HCT116 (cell line): ENCODE measurements at places on chromosomes 1 and 21. TPM values are rescaled to one million over a fixed set of nuclear protein-coding genes. Genes with fewer than 3 reads are reported as not detected.

DNA sequence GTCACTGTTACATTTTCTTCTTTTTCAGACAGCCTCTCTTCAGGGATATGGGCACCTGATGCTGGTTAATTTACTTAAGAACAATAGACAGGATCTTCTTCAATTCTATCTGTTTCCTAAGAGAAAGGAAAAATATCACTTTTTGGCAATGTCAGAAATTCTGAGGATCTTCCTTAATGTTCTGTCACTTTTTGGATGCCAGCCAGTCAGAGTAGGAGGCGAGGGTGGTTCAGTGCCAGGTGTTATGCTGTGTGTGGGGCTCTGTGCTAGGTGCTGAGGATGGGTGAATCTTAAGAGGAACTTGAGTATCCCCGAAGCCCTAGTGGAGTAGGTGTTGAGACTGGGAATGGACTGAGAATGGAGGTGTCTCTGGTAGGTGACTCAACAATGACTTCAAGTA is 133.5 kb downstream of the UCK2 start:
- DNase-seq: no peak

DNA sequence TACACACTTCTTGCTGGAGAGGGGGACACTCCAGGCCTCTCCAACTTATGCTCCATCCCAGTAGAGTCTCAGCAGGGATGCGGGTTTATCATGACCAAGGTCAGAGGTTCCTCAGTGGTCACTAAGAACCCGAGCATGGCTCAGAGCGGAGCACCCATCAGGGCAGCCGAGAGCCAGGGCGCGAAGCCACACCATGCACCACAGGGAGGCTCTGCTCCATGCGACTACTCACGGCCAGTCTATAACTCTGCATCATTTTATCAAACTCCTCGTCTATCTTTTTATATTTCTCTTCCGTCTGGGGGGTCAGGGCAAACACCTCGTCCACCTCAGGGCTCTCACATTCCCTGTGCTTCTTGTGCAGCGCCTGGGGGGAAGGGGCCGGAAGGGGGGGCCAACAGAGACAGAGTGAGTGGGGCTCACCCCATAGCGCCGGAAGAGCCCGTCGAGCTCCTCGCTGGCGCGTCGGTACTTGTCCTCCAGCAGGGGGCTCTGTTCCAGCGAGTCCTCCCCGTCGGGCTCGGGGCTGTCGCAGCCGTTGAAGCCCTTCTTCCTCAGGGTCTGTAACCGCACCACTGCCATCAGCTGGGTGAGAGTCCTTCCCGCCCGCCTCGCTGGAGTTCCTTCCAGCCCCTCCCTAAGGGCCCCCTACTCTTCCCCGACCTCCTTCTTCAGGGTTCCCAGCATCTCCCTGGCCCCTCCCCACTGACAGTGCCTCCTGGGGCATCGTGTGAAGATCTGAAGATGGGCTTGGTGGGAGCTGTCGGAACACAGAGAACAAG is 20.0 kb downstream of the MEF2D start:
- no peak for DNase-seq

DNA sequence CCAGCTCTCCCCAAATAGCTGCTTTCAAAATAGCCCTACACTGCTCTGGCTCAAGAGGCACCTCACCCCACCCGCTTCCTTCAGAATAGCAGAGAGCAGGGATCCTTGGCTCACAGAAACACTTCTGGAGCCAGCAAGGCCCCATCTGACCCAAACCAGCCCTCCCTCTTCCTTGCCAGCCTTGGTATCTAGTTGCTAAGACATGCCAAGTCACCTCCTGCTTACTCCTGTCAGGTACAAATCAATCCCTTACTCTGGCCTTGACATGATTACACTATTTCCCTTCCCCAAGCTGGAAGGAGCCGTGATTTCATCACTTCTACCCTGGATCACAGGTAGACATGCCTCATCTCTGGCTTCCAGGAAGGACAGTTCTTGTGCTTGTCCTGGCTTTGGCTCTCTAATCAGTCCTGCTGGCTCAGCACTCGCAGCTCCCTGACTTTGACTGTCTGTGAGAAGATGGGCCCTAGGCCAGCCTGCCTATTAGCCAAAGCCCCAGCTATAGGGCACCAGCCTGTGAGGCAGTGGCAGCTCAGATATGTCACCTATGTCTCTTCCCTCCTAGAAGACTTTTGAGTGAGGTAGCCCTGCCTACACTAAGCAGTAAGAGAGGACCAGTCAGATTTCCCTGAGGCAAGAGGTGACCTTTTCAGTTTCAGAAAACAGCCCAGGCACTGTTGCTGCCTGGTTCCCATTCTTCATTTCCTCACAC is 8.9 kb upstream of the MUTYH start:
- no peak for DNase-seq

- DNase-seq: no peak
Measured at GRCh38 chr1:218433744-218434143, 88.6 kb downstream of the TGFB2 start.

- DNase-seq: no peak
Measured at GRCh38 chr1:67290236-67290635, 17.4 kb upstream of the IL12RB2 start.

The SPRR2B gene
- not detected for total RNA-seq
